ENCODE measurements at places on chromosomes 16 and 17.

DNA sequence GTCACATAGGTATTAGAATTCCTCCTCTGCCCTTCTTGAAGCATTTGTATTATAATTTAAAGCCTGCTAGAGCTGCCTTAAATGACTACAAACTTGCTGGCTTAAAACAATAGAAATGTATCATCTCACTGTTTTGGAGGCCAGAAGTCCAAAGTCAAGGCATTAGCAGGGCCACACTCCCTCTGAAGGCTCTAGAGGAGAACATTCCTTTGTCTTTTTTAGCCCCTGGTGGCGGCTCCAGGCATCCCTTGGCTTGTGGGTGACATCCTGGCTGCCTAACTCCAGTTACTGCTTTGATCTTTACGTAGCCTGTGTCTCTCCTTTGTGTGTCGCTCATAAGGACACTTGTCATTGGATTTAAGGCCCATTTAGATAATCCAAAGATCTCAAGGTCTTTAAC, 186.6 kb upstream of the SALL1 start:
- DNase-seq = no peak

DNA sequence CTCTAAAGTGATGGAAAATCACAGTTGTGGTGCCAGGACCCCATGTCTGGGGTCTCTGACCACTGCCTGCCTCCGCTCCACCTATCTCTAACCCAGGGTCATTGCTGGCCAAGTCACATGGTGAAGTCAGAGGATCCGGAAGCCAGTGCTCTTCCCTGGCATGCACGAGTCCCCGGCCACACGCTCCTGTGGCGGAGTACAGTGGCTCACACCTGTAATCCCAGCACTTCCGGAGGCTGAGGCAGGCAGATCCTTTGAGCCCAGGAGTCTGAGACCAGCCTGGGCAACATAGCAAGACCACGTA, 21.5 kb upstream of the RBFOX3 start:
- DNase-seq = no peak

DNA sequence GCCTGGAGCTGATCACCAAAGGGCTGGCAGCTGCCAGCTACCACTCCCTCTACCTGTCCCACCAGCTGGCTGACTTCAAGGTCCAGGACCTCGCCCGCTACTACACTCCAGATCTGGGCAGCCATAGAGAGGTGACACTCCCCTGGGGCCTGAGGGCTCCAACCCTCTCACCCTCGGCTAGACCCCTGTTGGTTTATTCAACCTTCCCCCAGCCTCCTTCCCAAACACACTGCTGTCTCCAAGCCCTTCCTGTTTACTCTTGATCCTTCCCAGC, 18.0 kb downstream of the ALOX12B start:
- no peak for DNase-seq

- no peak for DNase-seq
These were observed 848 bp downstream of the DNASE1L2 start for GRCh38 chr16:2237102-2237482.

DNA sequence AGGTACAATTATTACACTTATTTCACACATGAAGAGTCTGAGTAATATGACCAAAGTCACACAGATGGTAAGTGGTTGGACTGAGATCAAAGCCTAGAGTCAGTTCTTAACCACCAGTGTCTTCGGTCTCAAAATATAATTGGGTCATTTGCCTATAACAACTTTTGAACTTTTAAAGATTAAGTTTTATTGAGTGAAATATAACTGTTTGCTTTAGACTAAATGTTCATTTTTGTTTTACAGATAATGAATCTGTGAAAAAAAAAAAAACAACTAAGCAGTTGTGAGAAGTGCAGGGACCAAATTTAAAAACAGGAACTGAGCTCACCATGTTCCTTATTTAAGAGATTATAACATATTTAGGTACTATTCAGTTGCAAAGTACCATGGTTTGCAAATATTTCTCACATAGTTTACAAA, 150.1 kb downstream of the ITFG1 start:
- no peak for DNase-seq

- no peak for DNase-seq
These were observed 87.8 kb upstream of the CORO6 start for GRCh38 chr17:29710520-29710884.

All from CD4-positive, alpha-beta T cell treated with Interleukin-12 subunit alpha and Interleukin-12 subunit beta, for 1 hour (primary cell).